ENCODE measurements at places on chromosomes 5 and 9.

DNA sequence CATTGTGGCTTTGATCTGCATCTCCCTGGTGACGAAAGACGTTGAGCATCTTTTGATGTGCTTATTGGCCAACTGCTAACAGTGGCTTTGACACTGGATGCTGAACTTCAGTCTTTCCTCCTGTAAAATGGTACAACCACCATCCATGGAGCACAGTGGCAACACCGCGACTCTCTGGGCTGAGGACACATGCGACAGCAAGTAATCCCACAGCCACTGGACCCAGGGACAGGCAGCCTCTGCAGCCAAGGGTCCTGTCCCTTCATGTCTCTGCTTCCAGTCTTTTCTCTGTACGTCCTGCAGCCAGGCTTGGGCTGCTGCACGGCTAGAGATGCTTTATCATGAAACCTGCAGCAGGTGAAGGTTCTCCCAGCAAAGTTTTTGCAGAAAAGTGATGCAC lies 83.5 kb downstream of the DAP start:
- no peak for DNase-seq

GRCh38 chr5:64814073-64814472 lies 45.3 kb downstream of the CWC27 start:
- DNase-seq, result no peak

DNA sequence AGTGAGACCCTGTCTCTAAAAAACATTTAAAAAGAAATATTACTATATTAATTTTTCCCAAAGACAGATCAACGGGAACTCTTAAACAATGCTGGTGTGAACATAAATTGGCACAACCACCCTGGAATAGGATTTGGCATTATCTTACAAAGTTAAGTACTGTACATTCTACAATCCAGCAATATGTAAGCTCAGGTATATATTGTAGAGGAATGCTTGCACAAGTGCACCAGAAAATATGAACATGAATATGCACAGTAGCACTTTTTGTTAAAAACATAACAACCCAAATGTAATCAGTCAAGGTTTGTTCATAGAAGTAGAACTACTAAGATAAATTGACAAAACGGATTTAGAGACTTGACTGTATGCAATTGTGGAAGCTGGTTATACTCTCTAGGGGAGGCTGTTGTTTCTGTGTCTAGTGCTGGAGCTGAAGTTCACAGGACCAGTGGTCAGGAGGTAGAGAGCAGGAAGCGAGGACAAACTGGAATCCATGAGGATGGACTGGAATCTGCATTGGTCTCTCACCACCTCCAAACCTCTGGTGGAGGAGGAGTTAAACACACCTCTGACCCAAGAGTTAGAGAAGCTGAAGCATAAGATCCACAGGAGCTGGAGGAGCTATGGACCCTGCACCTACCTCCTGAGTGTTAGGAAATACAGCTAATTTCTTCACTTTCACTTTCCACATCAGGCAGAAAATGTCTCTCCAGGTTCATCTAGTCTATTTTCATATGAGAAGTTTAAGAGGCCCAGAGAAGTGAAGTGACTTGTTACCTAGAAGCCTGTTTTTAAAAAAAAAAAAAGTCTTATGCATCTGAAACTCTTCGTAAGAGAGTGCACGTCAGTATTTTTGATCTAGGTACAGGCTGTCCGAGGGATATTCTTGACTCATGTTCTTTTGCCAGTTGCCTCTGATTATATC lies 20.3 kb upstream of the RIC1 start:
- DNase-seq, result no peak

GRCh38 chr9:129990269-129991010 lies 52.5 kb downstream of the FNBP1 start:
- DNase-seq, result no peak

DNA sequence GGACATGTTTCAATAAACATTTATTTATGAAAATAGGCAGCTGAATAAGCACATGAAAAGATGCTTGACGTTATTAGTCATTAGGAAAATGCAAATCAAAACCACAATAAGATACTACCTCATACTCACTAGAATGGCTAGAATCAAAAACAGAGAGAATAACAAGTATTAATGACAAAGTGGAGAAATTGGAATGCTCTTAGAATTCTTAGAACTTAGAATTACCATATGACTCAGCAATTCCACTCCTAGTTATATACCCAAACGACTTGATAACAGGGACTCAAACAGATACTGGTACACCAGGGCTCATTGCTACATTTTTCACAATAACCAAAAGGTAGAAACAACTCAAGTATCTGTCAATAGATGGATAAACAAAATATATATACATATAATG lies 15.1 kb upstream of the TRIM36 start:
- DNase-seq, result no peak

GRCh38 chr5:94086194-94086593 lies 344.8 kb upstream of the POU5F2 start:
- no peak for DNase-seq

DNA sequence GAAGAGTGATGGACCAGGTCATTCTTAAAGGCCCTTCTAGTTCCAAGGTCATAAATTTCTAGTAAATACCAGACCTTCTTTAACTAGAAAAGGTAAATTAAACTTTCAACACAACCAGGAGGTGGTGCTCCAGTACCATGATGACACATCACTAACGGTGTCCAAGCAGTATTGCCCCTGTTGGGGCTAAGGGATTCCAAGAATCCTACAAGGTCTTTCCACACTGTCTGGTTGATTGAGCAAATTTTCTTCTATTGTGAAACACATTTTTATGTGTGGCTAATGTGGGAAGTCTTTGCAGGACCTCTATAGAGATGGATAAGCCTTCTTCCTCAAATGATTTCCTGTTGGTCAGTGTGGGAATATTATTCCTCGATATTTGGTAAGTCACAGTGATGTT lies 459.6 kb upstream of the PAPPA start:
- DNase-seq, result no peak

DNA sequence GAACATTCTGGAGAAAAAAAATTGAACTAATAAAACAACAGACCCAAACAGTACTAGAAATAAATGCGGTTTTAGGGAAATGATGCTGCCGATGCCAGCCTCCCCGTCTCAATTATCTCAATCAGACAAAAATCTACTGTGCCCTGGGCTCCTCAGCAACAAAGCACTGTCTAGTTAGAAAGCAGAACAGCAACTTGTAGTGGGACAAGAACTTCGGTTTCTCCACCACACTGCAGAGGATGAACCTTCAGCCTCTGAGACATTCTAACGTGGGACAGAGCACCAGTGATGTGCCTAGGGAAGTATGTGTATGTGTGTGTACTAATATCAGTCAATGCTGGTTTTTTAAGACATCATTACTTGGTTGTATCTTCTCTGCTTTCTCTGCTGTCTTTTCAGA lies 11.1 kb upstream of the CAST start:
- no peak for DNase-seq

GRCh38 chr5:15929611-15930263 lies 249.9 kb downstream of the MARCHF11 start:
- no peak for DNase-seq

GRCh38 chr9:89985068-89985467 lies 380.3 kb downstream of the GADD45G start:
- no peak for DNase-seq

DNA sequence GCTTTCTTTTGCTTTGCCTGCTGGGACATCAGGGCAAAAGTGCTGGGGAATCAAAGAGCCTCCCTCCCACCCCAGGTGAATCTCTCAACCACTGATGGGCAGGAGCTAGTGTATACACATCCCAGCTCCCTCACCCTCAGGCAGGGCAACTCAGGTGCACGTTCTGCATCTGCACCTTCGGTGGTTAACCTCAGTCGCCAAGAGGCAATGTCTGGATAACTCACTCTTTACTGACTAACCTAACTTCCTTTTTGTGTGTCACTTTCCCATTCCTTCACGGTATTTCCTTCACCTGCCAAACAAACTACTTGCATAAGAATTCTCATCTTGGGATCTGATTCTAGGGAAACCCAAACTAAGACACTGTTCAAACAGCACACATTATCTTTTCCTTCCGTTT lies 26.3 kb downstream of the CNTFR start:
- DNase-seq, result no peak

DNA sequence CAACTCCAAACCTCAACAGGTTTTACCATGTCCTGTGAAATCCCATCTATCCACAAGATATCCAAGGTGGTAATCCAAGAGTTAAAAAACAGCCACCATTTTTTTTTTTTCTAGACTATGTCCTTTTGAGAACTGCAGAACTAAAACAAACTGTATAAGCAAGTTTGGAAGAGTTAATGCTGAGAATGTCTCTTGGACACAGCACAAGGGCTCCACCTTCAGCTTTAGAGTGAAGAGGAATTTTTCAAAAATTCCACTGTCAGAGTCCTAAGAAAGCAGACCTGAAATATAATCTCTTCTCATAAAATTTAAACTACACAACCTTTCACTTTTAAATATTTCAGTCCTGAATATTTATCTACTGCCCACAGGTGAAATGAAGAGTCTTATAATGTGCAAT lies 167.8 kb upstream of the CCNG1 start:
- no peak for DNase-seq

DNA sequence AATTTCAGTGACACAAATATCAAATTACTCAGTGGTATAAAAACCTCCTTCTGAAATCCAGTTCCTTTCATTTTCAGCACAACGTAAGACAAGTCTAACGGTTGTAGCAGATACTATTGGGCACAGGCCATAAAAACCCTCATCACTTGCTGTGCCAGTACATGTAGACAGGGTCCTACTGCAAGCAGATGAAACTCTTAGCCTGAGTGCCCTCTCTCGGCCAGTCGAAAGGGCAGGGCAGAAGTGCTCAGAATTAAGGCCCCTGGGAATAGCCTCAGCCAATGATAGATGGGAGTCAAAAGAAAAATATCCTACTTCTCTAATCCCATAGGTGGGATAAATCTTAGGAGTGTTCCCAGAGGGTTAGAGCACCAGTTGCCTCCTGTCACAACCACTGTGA lies 168.5 kb upstream of the FER start:
- no peak for DNase-seq

DNA sequence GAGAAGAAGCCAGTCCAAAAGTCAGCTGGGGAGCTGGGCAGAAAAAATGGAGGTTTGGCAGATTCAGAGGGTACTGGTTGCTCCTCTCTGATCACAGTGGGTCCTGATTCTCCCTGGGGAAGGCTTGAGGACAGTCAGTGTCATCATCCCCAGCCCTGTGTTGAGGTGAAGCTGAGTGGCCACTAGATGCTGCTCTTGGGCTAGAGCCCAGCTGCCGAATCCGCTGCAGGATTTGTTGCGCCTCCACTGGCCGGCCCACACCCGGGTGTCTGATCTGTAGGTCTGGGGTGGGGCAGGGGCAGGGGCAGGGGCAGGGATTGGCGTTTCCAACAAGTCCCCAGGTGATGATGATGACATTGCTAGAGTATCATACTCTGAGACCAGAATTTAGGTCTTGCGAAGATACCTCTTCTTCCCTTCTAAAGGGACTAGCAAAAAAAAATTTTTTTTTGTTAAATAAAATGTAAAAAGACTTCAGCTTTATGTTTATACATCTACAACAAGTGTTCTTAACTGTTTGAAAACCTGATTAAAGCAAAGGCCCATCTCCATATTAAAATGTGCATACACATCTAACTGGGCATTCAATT lies 106.8 kb downstream of the PDE6A start:
- DNase-seq, result no peak
